ENCODE measurements at places on chromosomes 5 and 9.

DNA sequence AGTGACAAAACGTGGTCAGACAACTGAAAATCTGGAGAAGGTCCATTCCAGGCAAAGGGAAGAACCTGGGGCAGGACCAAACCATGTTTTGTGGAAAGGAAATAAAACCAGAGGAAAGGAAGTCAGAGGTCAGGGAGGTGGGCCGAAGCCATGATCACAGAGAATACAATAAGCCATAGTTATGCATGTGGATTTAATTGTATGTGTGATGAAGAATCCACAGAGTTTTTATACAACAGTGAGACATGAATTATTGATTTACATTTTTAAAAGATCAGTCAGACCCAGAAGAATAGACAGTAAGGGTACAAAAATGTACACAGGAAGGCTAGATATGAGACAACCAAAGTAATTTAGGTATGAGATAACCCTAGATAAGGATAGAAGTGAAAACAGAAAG lies 20.8 kb downstream of the TTC33 start:
- DNase-seq: no peak

DNA sequence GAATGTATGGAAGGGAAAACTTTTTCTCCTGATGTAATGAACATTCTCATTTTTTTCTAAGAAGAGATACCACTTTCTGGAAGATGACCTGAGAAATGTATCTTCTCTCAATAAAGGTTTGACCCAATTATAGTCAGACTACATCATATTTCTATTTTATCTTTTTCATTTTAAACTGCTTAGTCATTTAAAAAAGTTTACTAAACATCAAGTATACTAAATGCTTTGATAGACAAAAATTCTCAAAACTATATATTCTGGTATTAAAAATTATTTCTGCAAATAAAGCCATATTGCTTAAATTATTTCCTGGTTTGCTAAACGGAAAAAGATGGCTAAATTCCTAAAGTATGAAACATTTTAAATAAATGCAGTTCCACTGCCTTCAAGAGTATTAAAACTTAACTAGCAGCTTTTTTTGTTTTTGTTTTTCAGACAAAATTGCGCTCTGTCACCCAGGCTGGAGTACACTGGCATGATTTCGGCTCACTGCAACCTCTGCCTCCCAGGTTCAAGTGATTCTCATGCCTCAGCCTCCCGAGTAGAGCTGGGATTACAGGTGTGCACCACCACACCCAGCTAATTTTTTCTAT lies 37.1 kb downstream of the FBXW11 start:
- no peak for DNase-seq

DNA sequence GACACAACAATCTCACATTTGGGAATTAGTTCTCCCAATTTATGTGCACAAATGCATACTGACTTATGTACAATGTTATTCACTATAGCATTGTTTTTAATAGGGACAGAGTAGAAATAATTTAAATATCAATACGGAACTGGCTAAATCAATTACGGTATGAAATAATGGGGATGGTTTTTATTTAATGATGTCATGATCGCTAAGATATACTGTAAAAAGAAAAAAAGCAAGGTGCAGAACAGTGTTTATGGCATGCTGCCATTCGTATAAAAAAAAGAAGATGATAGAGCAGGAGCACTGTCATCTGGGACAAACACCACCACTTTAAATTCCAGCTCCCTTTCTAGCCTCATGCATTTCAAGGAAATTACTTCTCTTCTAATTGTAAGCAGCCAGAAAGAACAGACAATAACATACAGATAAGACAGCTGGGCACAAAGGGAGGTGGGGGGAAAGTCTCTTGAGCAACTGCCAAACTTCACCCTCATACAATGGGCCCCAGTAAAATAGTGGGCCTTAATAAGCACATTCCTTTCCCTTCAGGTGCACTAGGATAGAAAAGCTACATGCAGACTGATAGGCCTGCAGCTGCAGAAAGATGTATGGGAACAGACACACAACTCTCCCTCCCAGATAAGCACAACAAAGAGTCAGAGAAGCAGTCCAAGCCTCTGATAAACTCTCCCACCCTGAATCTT lies 8.4 kb downstream of the SREK1IP1 start:
- no peak for DNase-seq

DNA sequence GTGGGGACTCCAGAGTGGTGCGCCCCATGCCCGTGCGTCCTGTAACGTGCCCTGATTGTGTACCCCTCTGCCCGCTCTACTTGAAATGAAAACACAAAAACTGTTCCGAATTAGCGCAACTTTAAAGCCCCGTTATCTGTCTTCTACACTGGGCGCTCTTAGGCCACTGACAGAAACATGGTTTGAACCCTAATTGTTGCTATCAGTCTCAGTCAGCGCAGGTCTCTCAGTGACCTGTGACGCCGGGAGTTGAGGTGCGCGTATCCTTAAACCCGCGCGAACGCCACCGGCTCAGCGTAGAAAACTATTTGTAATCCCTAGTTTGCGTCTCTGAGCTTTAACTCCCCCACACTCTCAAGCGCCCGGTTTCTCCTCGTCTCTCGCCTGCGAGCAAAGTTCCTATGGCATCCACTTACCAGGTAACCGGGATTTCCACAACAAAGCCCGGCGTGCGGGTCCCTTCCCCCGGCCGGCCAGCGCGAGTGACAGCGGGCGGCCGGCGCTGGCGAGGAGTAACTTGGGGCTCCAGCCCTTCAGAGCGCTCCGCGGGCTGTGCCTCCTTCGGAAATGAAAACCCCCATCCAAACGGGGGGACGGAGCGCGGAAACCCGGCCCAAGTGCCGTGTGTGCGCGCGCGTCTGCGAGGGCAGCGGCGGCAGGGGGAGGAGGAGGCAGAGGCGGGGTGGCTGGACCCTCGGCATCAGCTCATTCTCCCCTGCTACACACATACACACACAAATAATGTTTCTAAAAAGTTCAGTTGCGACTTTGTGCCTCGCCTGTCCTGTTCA lies 668 bp downstream of the GLIS3 start:
- DNase-seq: no peak

GRCh38 chr5:59094864-59095263 lies 512.0 kb downstream of the RAB3C start:
- DNase-seq: no peak

- DNase-seq: no peak
These were observed 141.2 kb upstream of the ASTN2 start for GRCh38 chr9:117555964-117556629.

DNA sequence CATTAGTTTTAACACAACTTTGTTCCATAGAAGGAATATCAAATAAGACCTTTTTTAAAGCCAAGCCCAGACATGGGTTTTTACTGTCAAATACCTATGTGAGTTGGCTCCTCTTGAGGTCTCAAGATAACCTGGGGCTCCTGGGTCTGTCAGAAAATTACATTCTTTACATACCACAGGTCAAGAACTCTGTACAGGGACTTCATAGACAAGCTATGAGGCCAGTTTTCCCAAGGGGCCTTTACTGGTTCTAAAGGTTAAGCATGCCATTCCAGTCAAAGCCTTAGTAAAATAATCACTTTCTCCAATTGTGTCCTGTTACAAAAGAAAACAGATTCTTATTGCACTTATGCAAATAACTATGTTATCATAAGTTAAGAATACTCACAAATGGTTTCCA lies 15.5 kb upstream of the SMC2 start:
- DNase-seq: no peak

- DNase-seq: no peak
These were observed 55.6 kb downstream of the CFAP90 start for GRCh38 chr5:7795306-7795705.

- DNase-seq: no peak
These were observed 142.8 kb upstream of the RGMB start for GRCh38 chr5:98630621-98631020.

- no peak for DNase-seq
These were observed 845 bp upstream of the SLC46A2 start for GRCh38 chr9:112891521-112891920.

DNA sequence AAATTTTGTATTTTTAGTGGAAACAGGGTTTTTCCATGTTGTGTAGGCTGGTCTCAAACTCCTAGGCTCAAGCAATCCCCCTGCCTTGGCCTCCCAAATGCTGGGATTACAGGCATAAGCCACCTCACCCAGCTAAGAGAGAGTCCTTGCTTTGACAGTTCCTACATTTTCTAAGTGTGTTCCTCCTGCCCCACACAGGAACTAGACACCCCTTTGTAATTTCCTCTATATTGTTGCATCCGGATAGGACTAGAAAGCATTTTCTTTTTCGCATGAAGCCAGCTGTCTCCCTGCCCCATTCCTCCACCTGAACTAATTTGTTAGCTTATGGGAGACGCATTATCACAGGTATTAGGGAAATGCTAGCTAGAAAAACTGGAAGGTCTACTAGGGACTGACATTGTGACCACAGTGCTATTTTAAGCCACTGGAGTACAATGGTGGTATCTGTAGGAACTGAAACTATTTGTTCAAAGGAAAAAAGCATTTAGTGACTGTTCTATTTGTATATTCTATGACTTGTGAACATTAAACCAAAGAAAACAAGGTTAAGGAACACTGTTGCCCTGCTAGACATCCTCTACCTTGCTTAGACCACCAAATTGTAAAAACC lies 214.1 kb downstream of the SMARCA2 start:
- DNase-seq: no peak

- no peak for DNase-seq
These were observed 27.7 kb downstream of the RNF145 start for GRCh38 chr5:159181651-159182050.

- DNase-seq: no peak
These were observed 189.2 kb downstream of the IRX1 start for GRCh38 chr5:3784854-3785253.

DNA sequence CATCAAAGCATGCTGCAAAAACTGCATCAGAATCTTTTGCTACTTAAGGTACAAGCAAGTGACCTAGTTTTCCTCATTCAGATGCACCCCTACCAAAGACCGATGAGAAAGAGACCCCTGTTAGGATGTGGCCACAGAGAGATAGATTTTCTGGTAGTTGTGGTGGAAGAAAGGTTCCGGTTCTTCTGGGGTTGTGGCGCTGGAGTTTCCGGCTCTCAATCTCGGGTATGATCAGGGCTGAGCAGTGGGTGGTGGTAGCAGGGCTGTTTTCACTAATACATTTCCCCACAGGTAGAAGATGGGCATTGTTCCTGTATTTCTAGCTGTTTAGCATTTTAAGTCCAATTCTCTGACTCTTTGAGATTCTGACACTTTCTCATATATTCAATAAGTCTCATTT lies 58.4 kb downstream of the PCSK1 start:
- DNase-seq: no peak

DNA sequence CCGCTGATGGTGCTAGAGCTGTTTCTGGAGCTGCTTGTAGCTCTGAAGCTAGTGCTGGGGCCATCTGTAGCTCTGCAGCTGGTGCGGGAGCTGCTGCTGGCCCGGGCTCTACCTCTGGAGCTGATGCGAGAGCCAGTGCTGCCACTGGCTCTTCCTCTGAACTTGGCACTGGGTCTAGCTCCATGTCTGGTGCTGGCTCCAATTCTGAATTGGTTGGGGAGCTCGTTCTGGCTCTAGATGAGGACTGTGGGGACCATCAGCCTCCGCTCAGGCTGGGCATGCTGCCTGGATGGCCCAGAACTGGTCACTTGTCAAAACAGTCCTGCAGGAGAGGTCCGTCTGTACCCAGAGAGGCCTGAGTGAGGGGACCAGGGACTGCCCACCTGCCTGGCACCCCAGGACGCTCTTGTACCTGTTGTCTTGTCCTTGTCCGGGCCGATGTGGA lies 21.5 kb downstream of the OBP2B start:
- DNase-seq: no peak

DNA sequence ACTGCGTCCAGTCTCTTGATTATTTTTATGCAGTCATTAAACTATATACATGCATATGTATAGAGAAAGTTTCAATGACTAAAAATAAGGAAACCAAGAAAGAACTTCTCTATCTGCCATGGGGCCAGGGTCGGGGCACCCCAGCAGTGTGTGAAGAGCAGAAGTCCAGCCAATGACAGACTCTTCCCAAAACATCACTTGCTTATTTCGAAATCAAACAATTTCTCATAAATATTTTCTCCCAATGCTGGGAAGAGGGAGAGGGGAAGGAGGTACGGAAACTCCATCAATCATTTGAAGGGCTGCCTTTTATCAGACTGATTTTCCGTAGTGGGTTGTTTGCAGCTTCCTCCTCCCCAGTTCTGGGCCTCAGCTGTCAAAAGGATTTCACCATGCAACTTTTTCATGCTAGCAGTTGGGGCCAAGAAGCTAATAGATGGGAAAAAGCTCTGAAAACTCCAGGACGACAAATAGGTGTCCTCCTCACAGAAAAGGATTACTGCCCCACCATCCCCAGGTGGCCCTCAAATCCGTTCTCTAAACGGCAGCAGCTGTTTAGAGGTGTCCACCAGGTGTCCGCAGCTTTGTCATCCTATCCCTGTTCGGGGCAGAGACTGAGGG lies 617 bp upstream of the FPGS start:
- no peak for DNase-seq

GRCh38 chr9:95584176-95584575 lies 67.4 kb upstream of the PTCH1 start:
- DNase-seq: no peak

DNA sequence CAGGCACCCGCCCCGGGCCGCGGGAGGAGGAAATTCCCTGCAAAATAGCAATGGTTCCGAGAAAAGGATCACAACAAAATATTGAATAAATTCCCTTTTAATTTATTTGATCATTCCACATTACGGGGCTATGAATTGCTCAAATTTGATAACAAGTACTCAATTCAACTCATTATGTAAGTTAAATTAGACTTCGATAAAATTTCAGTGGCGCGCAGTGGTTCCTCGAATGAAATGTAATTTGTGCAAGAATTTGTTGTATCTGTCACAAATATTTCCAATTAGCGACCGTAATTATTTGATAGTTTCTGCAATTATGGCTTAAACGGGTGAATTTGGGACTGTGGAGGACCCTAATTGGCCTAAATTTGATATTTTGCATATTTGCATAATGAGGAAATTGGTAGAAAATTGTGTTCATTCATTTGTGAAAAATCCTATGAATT lies 76.0 kb upstream of the TBCA start:
- no peak for DNase-seq

GRCh38 chr5:167861129-167861927 lies 430.1 kb upstream of the WWC1 start:
- no peak for DNase-seq

DNA sequence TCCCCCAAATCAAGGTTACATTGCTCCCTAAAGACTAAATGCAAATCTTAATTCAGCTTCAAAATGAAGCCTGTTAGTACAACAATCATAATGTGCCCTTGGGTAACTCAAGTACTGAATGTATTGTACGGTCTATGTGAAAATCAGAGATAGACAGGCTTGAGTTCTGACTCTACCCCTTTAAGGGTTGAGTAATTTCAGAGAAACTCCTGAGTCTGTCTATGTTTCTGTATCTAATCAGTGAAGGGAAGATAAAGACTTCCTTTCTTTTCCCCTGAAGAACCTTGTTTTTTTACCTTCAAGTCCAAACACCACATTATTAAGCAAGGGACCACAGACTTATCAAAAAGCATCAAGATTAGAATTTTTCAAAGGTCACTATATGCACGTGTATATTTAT lies 108.2 kb downstream of the MPDZ start:
- DNase-seq: no peak

- no peak for DNase-seq
These were observed 41.3 kb upstream of the ITGA2 start for GRCh38 chr5:52947851-52948250.

DNA sequence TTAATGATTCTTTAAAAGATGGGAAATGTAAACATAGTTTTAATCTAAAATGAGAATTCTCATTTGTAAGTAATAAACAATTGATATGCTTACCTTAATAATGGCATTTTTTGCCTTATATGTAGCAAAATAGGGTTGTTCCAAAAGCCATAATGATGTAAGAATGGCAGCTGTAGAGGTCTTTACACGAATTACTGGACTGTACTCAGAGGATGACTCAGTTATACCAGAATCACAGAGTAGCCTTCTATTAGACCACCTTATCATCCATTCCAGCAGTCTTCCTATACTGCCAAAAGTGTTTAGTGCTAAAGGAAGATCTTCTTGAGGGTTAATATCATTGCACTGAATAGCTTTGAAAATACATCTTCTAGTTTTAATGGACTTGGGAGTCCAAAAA lies 66.5 kb downstream of the CPLANE1 start:
- DNase-seq: no peak
